ENCODE measurements at places on chromosomes 12 and 14.

GRCh38 chr14:73717711-73718417, 3.7 kb upstream of the PNMA1 start:
- DNase-seq, result peak; percentile 48

DNA sequence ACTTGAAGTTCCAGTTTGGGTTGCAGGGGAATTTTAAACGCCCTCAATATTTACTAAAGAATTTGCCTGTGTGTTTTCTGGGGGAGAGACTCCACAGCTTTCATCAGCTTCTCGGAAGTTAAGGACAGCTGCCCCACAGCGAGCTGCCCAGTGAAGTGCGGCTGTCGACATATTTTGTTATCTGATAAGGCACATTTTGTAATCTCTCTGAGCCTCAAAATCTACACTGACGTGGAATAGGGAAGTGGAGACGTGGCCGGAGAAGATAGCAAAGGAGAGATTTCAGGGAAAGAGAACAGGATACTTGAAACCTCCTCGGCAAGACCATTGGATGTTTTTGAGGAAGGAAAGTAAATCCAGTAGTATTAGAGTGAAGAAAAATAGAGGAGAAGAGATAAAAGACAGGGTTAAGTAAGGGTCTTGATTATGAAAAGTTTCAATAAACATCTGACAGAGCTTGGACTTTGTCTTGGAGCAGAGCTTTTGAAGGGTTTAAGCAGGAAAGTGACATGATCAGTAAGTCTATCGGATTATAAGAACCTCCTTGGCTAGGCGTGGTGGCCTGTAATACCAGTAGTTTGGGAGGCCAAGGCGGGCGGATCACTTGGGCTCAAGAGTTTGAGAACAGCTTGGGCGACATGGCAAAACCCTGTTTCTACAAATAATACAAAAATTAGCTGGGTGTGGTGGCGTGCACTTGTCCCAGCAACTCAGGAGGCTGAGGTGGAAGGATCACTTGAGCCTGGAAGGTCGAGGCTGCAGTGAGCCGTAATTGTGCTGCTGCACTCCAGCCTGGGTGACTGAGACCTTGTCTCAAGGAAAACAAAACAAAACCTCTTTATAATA, 1.1 kb downstream of the POLR3B start:
- peak; percentile 65 for DNase-seq

GRCh38 chr12:1429980-1430379, 164.4 kb downstream of the FBXL14 start:
- DNase-seq, result peak; percentile 85

GRCh38 chr12:33988197-33988805, 34.0 kb upstream of the ALG10 start:
- DNase-seq, result no peak

GRCh38 chr12:89636776-89637160, 71.9 kb downstream of the ATP2B1 start:
- DNase-seq, result no peak

DNA sequence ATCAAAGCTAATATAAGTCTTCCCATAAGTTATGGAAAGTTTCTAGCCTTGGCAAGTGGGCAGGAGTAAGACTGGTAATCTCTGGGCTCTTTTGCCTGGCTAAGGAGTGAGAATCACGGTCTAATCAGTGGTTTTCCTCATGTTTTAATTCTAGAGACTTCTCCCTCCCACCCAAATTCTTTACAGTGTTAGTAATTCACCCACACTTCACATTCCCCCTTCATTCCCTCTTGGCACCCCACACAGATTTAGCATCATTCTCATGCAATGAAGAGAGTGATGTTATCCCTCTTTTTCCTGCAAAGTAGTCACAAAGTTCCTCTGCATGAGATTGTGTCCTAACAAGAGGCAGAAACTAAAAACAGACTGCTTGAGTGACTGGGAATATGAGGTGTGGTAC, 28.6 kb upstream of the CACNA2D4 start:
- DNase-seq, result peak; percentile 49

DNA sequence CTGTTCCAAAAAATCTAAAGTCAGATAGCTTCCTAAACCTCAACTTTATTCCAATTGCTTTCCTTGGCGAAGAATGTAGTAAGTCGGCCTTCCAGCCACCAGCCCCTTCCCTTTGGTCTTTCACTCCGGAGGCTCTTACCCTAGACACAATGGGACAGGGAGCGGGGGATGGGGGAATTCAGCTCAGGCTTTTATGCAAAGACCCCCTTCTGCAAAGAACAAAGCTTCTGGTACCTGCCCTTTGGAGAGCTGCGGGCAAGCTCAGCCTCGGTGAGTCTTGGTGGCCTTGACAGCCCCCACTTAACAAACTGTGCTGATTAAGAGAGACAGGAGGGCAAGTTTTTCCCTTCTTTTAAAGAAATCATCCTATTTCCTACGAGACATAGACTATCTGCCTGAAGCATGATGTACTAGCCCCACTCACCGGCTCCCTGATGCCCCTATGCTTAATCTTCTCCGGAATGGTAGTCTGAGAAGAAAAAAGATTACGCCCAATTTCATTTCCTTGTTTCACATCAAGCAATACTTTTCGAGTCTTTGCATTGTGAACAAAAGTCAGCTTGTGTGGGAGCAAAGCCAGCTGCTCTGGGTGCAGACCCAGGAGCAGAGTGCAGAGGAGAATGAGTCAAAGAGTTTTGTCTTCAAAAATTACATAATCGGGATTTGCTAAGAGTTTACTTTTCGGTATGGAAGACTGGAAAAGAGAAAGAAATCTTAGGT, 1.5 kb upstream of the NANOG start:
- no peak for DNase-seq

- no peak for DNase-seq
These were observed 50.7 kb upstream of the C12orf71 start for GRCh38 chr12:27133022-27133590.

GRCh38 chr14:34650786-34651584, 21.0 kb upstream of the SNX6 start:
- DNase-seq, result peak; percentile 100

- no peak for DNase-seq
These were observed 10.0 kb downstream of the STXBP6 start for GRCh38 chr14:25039933-25040332.

DNA sequence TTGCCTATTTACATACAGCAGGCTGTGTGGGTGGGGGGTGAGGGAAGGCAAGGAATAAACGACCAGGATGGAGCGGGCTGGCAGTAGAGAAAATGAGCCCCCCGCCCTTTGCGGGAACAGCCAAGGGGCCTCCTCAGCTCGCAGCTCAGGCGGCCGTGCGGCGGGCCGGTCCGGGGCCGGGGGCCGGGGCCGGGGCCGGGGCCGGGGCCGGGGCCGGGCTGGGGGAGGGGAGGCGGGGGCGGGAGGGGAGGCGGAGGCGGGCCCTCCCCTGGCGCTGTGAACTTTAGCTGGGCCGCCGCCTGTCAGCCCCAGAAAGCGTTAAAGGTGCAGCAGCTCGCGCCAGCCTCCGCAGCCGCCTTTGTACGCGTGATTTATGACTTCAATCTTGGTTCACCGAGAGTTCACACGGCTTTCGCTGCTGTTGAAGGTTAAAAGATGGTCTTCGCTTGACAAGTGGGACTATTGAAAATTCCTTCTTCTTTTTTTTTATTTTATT, 28.8 kb downstream of the HOXC4 start:
- DNase-seq, result peak; percentile 48

DNA sequence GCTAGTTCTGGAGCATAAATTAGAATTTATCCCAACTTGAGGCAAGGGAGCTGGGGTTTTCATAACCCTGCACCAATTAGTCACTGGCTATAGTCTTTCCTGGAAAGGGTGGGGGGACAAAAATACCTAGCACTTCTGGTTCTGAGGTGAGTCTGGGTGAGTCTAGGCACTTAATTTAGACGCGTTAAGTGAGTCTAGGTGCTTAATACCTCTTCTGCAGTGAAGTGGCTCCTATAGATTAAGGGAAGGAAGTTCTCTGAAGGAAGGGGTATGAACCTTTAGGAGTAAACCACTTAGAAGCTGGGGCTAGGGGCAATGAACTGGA, 251.7 kb downstream of the EFCAB11 start:
- DNase-seq, result no peak

GRCh38 chr14:44412858-44413569, 94.1 kb downstream of the FSCB start:
- no peak for DNase-seq

DNA sequence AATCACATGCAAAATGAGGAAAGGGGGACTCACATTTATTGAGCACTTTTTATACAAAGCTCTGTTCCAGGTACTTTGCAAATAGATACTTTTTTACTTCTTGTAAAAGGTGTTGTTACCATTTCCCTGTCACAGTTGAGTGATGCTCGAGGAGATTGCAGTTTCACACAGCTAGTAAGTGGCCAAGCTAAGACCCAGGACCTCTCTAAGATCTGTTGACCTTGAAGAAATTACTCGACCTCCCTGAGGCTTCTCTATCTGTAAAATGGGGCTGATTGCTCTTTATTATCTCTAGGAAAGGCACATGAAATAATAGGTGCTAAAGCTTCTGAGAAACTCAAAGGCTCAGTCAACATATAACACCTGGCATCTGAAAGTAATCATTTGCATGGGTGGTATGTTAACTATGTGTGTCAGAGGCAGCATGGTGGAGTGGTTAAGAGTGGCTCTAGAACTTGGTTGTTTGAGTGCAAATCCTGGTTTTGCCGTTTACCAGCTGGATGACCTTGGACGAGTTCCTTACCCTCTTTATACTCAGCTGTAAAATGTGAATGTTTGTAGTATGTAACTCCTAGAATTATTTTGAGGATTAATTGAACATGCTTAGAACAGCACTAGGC, 41.5 kb downstream of the IFT81 start:
- DNase-seq, result no peak

DNA sequence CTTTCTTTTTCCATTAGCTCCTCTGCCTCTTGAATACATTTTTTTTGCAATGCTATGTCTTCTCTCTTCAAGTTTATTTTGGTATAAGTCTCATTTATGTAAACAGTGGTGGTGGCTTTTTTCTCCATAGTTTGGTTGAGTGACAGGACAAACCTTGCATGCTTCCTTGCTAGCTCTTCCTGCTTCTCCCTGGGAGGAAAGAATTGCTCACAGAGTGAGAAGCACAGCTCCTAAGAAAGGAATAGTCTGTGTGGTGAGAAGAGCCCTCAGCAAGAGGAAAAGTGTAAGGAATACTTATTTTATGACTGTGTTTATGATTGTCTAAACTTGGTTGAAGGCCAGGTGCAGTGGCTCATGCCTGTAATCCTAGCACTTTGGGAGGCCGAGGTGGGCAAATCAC, 11.5 kb downstream of the CCDC175 start:
- no peak for DNase-seq

- DNase-seq, result no peak
These were observed 350.4 kb downstream of the TRHDE start for GRCh38 chr12:72622556-72622955.

- DNase-seq, result no peak
These were observed 11.2 kb downstream of the FAR2 start for GRCh38 chr12:29160230-29160629.

GRCh38 chr12:116703214-116703795, 34.6 kb downstream of the SPRING1 start:
- peak; percentile 57 for DNase-seq

DNA sequence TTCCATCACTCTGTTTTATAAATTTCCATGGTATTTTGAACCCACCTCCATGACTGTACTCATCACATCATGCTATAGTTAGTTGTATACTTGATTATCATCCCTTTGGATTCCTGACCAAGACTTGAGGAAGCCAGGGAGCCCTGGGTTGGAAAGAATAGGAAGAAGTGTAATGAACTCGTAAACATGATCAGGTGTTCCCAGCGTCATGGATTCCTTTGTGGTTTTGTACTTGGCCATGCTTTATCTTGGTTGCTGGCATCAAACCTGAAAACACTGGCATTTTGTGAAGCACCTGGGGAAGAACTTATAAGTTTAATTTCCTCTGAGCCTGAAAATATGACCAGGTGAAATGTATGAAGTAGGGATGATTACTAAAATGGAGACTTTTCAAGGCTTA, 76.4 kb downstream of the CHST11 start:
- DNase-seq, result no peak

DNA sequence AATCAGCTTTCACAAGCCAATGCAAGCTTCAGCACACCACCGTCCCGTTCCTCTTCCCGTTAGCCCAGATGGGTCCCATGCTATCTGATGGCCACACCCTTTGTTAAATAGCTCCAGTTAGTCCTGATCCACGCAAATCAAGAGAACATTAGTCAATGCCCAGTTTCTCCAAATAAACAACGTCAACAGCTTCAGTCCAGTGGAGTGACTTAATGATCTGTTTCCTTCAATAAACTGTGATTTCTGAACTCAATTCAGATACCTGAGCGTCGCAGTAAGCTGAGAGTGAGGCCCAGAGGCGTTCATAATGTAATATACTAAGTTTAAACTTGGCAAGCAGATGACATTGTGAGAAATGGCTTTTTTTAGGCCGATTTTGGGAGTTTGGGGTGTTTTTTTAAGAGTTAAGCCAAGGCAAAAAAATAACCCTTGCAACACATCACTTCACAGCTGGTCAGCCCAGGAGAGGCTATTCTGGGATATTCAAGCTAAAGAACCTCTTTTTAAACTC, 112.3 kb downstream of the ZFP36L1 start:
- DNase-seq, result peak; percentile 59

DNA sequence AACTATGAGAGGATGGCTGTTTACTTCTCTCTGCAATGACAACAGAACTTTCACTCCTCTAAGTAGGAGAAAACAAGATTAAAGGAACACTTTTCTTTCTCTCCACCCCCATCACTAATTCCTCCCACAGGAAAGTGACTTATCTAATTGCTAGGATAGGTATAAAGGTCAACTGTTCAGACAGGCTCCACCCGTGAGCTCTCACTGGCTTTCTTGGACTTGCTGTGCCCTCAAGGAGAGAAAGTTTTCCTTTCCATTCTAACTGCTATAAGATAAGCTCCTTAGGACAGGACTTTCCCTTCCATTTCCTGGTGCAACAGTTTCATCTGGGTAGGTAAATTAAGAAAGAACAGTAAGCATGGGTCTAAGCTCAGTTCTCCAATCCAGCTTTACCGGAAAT, 4.8 kb downstream of the SLC41A2 start:
- DNase-seq, result no peak

DNA sequence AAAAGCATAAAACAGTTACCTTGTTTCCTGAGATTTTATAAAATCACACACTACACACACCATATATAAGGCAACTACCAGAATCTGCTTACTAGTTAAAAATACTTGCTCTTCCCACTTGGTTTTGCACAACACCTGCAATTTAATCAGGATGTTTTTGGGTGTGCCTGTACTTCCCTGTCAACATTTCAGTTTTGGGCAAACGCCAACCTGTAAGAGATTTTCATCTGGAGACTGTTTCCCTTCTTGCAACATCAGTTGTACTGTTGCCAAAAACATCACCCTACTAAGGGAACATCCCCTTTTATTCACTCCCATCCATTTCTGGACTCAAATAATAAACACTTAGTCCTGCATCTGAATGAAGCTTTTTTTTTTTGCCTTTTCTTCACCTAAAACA, 172.3 kb downstream of the DUSP6 start:
- DNase-seq, result peak; percentile 70

DNA sequence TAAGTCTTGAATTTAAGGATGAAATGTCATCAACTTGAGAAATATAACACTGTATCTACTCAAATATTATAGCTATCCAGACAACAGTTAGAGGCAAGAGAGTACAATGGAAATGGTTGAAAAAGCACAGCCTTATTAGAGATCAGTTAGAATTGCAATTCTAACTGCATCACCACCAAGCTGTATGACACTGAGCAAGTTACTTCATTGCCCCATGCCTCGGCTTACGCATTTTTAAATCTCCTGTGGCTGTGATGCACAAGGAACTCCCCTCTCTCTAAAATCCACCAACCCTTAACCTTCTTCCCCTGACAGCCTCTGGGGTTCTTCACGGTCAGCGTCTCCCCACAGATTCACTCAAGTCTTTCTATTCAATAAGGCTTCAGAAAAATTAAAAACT, 75.1 kb downstream of the MED13L start:
- peak; percentile 12 for DNase-seq
